ENCODE measurements at places on chromosomes 12 and 14.

DNA sequence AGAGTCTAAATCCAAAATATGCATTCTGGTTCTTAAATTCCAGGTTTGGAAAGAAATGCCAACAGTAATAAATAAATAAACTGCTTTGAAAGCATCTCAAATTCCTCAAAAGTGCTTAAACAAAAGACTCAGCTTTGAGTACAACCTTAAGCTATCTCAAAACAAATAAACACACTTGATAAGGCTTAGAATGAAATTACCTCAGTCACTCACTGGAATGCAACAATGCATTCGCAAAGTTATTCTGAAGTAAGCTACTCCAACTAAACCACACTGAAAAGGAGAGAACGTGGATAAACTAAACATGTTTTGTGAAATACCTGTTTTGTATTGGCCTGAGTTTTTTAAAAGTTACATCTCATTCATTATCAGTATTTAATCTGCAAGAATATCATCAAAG lies 1.2 kb downstream of the SPTSSA start:
- peak overlapping the region; percentile 94 for H3K27ac ChIP-seq
- no peaks in the 10 kb centered on the region for H3K27me3 ChIP-seq
- H3K36me3 ChIP-seq = no peaks in the 10 kb centered on the region
- DNase-seq = no peak
- peaks cover 22% of the 10 kb centered on the region for H3K4me1 ChIP-seq

DNA sequence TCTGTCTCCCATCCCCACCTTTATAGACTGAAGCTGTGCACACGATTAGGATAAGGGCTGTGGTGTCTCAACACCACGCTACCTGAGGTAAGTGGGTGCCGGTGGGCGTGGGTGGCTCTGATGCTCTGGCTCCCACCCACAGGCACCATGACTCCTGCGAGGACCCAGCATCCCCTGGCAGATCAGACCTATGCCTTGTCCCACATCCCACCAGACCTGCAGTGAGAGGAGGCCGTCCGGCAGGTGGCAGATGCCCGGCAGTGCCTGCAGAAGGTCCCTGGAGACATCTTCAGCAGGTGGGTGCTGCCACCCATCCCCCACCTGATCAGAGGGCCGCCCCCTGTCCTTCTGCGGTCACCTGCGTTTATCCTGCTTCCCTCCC lies 104.4 kb upstream of the PRB2 start:
- H3K27me3 ChIP-seq = peaks cover 28% of the 10 kb centered on the region
- peaks cover 3% of the 10 kb centered on the region for H3K4me1 ChIP-seq
- H3K4me3 ChIP-seq = no peak overlapping the region
- peaks cover 3% of the 10 kb centered on the region for H3K36me3 ChIP-seq

DNA sequence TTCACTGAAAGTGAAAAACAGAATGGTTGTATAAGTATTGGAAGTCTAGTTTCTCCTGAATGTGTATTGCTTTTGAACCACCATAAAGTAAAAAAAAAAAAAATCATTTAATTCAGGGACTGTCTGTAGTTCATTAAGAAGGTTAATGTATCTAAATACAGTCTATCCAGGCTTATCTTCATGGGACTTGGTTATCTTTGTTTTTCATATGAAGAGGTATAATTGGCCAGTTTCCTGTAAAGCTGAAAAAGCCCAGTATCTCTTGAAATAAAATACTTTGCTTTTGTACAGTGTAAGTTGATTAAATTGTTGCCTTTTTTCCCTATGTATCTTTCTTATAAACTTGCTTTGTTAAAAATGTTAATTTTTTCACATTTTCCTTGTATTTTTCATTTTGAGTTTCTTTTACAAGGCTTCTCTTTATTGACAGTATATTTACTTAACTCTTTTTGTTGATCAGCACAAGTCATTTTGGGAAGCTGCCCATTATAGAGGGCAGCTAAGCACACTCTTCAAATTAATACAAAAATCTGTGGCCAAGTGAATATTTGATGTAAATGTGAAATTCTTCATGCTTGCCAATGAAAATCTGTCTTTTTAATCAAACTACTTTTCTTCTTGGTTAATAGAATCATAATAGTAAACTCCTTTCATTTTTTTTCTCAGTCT lies 156.0 kb downstream of the TMTC3 start:
- no peak overlapping the region for H3K4me3 ChIP-seq
- no peak for DNase-seq
- H3K36me3 ChIP-seq = no peaks in the 10 kb centered on the region
- peaks cover 2% of the 10 kb centered on the region for H3K27me3 ChIP-seq
- H3K4me1 ChIP-seq = peaks cover 15% of the 10 kb centered on the region
- H3K27ac ChIP-seq = no peak overlapping the region

- H3K4me1 ChIP-seq = peaks cover 18% of the 10 kb centered on the region
- DNase-seq = no peak
- peak overlapping the region; percentile 40 for H3K4me3 ChIP-seq
- peaks cover 38% of the 10 kb centered on the region for H3K27me3 ChIP-seq
- no peak overlapping the region for H3K27ac ChIP-seq
- no peaks in the 10 kb centered on the region for H3K36me3 ChIP-seq
Observed at GRCh38 chr12:4908684-4909409, 858 bp upstream of the KCNA1 start.

- no peak for DNase-seq
- no peaks in the 10 kb centered on the region for H3K36me3 ChIP-seq
- H3K27me3 ChIP-seq = peaks cover 74% of the 10 kb centered on the region
- no peak overlapping the region for H3K27ac ChIP-seq
Observed at GRCh38 chr12:65826353-65827171, 2.3 kb downstream of the HMGA2 start.

Measured in activated CD4-positive, alpha-beta T cell treated with anti-CD3 and anti-CD28 coated beads, Interleukin-2, amount 10 ng/mL, durations not matched to agents 7 days and 5 days (primary cell).